ENCODE measurements at places on chromosomes 7 and 10. TPM values are rescaled to one million over a fixed set of nuclear protein-coding genes. Genes with fewer than 3 reads are reported as not detected.

DNA sequence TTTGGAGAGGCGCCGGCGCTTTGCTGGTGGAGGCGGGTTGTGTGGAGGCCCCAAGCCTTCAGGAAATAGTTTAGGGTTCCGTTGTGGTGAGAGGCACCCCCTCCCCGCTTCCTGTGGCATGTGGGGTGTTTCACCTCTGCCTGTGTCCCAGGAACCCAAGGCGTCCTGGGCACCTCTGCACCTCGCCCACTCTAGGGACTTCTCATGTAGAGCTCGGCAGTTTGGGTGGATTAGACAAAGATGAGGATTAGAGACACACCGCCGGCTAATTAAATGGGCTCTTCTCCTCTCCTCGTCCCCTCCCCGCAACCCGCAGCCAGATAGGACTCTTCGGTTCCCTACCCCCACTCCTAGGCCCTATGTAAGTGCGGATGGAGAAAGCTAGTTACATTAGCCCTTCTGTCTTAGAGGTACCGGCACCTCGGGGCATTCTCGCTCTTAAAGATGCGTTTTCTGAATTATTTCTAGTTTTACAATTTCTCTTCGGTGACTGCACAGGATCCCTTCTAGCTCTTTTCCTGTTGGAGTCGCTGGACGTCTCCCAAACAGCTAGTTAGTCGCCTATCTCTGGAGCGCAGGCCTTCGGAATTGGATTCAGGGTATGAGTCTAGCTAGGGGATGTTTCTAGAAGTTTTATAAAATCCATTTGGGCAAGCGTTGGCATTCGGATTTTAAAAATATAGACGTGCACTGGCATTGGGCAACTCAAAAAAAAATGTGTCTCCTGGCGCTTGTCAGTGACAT lies 7.8 kb downstream of the PTF1A start:
- no peak for DNase-seq

DNA sequence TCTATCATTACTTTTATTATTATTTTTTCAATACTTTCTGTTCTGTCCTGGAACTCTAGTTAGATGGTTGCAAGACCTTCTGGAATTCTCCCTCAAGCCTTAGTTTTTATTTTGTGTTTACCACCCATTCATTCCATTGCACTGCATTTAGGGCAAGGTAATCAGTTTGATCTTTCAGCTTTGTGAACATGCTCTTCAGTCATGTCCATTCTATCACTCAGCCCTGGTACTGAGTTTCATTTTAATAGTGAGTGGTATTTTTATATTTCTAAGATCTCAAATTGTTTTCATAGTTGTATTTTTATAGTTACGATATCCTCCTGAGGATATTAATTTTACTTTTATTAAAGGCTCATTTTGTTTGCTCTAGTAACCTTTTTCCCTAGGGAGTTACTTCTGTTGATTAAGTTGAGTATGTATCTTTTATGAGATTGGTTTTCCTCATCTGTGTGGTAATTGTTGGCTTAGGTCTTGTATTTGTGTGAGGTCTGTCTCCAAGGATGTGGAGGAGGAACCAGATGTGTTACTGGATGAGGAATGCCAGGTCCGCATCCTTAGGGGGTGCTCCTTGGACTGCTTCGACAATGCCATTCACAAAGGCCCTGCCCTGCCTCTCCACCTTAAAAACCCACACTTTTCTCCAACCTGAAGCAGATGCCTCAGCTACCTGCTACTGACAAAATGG lies 46.7 kb upstream of the RAB18 start:
- DNase-seq, result no peak

Gene MRM2
- total RNA-seq, result 6.7 TPM

Gene SPDYE6
- total RNA-seq, result not detected

GRCh38 chr10:18501198-18501597 lies 150.2 kb downstream of the NSUN6 start:
- no peak for DNase-seq

DNA sequence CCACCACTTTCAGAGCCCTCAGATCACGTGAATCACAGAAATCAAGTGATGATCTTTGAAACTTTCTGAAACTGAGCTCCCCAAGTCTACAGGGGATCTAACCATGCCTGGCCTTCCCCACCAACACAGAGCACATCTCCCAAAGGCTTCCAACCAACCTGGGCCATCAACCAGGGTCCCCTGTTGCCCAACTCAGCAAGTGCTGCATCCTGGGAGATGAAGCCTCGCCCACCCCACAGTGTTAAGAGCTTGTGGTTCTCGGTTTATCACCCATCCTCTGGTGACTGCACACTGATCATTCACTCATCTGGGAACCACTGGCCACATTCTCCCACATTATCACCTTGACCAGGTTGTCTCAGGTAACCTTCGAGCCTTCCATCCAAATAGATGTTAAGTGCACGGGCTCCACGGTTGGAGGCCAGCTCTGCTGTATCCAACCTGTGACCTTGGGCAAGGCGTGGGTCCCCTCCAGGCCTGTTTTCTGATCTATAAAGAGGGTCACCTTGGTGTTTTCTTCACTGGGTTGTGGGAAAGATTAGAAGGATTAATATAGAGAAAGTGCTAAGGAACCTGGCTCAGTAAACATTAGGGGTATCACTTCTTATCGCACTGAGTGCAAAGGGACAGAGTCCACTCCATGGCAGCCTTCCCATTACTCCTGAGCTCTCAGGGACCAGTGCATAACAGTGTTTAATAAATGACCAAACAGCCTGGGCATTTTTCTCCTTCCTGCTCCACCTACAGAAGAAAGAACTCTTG lies 3.6 kb downstream of the ZNF488 start:
- DNase-seq, result no peak
